IPS-NIHi11 (cell line): ENCODE measurements at places on chromosomes 1 and 21.

GRCh38 chr21:17925899-17926298 lies 106.7 kb upstream of the C21orf91 start:
- no peak for DNase-seq

DNA sequence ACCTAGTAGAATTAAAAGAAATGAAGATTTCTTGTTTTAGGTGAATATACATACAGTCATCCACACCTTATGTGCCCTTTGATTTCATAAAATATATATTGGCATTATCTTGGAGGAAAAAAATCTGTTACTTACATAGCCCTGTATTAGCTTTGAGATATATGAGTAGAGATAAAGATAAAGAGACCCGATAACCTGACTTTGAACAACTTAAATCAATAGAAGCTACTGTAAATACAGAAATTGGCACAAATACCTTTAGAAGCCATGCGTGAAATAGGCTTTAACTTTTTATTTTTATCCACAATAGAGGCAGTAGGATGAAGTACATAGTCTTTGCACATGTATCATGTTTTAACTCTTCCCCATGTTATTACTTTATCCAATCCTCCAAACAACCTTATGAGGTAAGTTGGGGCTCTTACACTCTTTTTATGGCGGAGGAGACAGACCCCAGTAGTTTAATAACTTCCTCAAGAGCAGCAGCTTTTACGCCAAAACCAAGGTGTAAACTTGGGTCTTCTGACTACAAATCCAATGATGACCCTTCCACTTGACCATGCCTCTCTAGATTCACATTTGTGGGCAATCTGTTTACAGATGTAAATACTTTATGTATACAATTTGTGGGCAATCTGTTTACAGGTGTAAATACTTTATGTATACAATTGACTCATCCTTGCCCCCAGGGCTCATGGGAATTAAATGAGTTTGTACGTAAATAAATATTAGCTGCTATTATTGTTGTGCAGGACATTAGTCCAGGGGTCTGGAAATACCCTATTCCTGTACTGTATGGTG lies 2.1 kb downstream of the CD55 start:
- DNase-seq: no peak

GRCh38 chr21:35376406-35377135 lies 327.5 kb upstream of the RUNX1 start:
- DNase-seq: no peak

- DNase-seq: no peak
These were observed 52.9 kb upstream of the CNTN2 start for GRCh38 chr1:204990059-204990664.
